Stimulated activated CD4-positive, alpha-beta T cell treated with anti-CD3 and anti-CD28 coated beads, Interleukin-1b, Interleukin-23, amount 100 ng/mL, for 1 hour (primary cell): ENCODE measurements at places on chromosomes 5 and 9.

DNA sequence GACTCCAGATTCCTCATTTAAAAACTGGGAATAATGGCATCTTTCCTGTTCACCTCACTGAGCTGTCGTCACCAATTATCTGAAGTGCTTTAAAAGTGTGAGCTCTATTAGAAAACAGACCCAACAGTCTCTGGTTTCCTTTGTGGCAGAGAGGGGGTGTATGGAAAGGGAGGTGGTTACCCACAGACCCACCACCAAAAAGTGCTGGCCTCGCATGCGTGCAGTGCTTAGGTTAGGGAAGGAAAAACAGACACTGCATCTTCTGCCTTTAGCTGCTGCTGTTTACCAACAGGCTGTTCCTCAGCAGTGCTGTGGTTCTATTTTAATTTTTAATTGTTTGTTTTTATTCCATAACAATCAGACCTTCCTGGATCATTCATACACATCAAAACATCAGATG lies 249.6 kb downstream of the PIK3R1 start:
- no peak for DNase-seq

DNA sequence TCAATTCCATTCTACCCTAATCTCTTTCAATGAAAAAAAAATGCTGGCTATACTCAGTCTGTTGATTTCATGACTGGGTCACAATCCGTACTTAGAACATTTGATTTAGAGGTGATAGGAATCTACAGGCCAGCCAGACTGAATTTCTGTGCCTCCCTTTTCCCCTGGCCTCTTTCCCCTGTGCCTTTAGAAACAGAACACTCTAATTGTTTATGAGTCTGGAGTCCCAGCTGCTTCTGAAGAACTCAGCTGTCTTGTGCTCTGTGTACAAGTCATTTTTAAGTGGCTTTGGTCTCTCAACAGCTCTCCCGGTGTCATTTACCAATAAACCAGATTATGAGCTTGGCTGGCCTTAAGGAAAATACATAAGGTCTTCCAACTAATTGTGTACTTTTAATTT lies 94.1 kb upstream of the ITGA2 start:
- DNase-seq = no peak

- no peak for DNase-seq
Measured at GRCh38 chr5:132661231-132662003, 3.4 kb downstream of the IL13 start.

DNA sequence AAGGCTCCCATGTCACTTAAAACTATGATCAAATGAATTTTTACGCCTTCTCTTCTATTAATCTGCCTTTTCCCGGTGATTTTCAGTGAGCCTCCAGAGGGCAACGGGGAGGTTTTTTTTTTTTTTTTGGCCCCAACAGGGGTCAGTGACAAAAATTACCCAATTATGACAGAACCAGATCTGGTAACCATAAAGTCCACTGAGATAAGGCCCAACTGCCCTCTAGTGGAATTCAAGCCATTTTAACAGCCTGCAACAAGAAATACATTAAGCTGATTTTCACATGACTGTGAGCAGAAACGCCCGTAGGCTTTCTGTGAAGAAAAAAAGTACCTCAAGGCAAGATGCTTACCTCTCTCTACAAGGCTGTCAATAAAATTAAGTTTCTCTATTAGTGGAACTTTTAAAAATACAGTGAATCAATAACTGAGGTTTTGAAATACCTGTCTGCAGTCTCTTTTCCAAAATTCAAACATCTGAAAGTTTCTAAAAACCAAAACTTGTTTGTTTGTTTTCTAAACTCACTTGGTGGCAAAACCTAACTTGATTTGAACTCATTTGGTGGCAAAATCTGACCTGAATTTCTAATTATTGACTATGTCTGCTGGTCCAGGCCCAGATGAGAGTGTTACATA lies 49.7 kb upstream of the FST start:
- no peak for DNase-seq

DNA sequence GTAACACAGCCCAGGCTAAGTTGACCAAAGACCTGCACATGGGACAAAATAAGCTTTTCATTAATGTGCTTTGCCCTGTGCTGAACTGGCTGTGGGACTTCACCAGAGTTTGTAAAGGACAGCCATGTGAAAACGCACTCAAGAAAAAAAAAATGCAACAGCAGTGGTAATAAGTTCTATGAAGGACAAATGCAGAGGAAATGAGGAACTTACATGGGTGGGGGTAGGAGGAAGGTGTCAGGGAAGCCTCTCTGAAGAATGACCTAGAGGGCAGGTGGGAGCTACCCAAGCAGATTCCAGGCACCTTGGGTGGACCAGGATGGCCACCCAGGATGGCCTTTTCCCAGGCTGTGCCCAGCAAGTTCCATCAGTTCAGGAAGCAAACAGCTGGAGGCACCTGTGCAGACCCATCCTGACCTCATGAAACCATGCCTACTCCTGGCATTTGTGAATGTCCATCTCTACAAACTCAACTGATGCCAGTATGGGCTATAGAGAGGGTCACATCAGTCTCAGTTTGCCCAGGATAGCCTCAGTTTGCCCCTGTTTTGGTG lies 6.7 kb upstream of the PHF2 start:
- DNase-seq = no peak

DNA sequence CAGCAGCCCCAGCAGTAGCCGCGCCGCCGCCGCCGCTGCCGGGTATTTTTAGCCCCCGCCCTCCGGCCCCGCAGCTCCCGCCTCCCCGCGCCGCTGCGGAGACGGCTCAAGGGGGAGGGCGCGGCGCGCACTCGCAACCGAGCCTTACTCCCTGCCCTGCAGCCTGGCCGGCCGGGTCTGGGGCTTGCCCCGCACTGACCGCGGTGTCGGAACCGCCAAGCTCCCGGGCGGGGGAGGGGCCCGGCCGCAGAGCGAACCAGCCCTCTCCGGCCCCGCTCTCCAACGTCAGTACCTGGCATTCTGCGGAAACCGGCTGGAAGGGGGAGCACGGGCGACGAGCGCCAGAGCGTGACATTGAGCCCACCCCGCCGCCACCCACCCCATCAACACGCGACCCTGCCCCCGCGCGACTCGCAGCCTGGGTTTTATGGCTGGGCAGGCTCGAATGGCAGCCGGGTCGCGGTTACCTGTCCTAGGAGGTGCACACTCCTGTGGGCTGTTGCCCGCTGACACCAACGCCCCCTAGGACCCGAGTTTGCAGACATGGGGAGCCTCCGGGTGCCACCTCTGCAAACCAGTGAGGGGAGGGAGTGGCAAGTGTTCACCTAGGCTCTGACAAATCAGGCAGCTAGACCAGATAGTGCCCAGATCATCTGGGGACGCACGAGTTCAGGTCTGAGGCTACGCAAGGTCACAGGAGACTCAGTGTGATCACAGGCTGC lies at the start of gene ACSL6:
Gene ACSL6 (minus strand): TSS at position 37 of the 722 bp plus-strand sequence. CDS start 105 bp downstream, outside the sequence.
- DNase-seq = no peak
